Epithelial cell of alveolus of lung (primary cell): ENCODE measurements at places on chromosomes 6 and 20. TPM values are rescaled to one million over a fixed set of nuclear protein-coding genes. Genes with fewer than 3 reads are reported as not detected.

MAP3K5 gene
- 12.2 and 21.2 TPM in 2 replicates for total RNA-seq

NOTCH4 gene
- total RNA-seq: 3.2 and 4.0 TPM in 2 replicates

MC3R gene
- not detected in 2 replicates for total RNA-seq

OLIG3 gene
- not detected in 2 replicates for total RNA-seq

KCNK5 gene
- 0.13 TPM in 1 of 2 replicates, not detected in the other for total RNA-seq

TTI1 gene
- 17.0 and 17.6 TPM in 2 replicates for total RNA-seq

LGSN gene
- total RNA-seq: not detected in 2 replicates

EPPIN gene
- total RNA-seq: not detected in 2 replicates

PDYN gene
- not detected in 2 replicates for total RNA-seq

ELOVL4 gene
- total RNA-seq: 7.1 and 9.0 TPM in 2 replicates

SOX4 gene
- 31.9 and 69.9 TPM in 2 replicates for total RNA-seq

SLC22A3 gene
- total RNA-seq: 4.0 and 26.3 TPM in 2 replicates

CRIP3 gene
- total RNA-seq: not detected in 2 replicates

WFDC2 gene
- 0.26 TPM in 1 of 2 replicates, not detected in the other for total RNA-seq

CFAP61 gene
- not detected in 2 replicates for total RNA-seq

PIGU gene
- total RNA-seq: 13.0 and 15.5 TPM in 2 replicates

GSTA2 gene
- total RNA-seq: not detected in 2 replicates

TRIM27 gene
- 51.5 and 56.0 TPM in 2 replicates for total RNA-seq

PRSS16 gene
- total RNA-seq: 0.39 TPM in 1 of 2 replicates, not detected in the other

BPIFB2 gene
- total RNA-seq: not detected in 2 replicates

SNX21 gene
- total RNA-seq: 31.7 and 43.9 TPM in 2 replicates

PAX1 gene
- not detected in 2 replicates for total RNA-seq

NINL gene
- total RNA-seq: 6.5 and 9.0 TPM in 2 replicates

GLP1R gene
- not detected in 2 replicates for total RNA-seq

NFKBIE gene
- total RNA-seq: 12.7 and 25.2 TPM in 2 replicates

EYA2 gene
- 0.24 and 1.2 TPM in 2 replicates for total RNA-seq

HLA-DPA1 gene
- 1.3 and 1.8 TPM in 2 replicates for total RNA-seq

ZC3H12D gene
- not detected in 2 replicates for total RNA-seq

STK38 gene
- 15.8 and 18.4 TPM in 2 replicates for total RNA-seq

PI3 gene
- total RNA-seq: not detected in 2 replicates

SCRT2 gene
- not detected in 2 replicates for total RNA-seq

VWA7 gene
- 0.13 TPM in 1 of 2 replicates, not detected in the other for total RNA-seq

PI16 gene
- total RNA-seq: under 0.01 TPM in 1 of 2 replicates, not detected in the other
